RWPE2 (cell line): ENCODE measurements at places on chromosomes 11 and 22.

- DNase-seq: no peak
Measured at GRCh38 chr22:30500628-30501027, 4.9 kb downstream of the SEC14L4 start.

GRCh38 chr22:36323182-36323854 lies 64.4 kb downstream of the MYH9 start:
- DNase-seq: no peak

GRCh38 chr11:17013548-17014320 lies 480 bp downstream of the PLEKHA7 start:
- DNase-seq: no peak

GRCh38 chr22:38777087-38777671 lies 16.8 kb downstream of the DNAL4 start:
- no peak for DNase-seq

GRCh38 chr11:10524471-10524870 lies 16.5 kb downstream of the RNF141 start:
- DNase-seq: no peak

DNA sequence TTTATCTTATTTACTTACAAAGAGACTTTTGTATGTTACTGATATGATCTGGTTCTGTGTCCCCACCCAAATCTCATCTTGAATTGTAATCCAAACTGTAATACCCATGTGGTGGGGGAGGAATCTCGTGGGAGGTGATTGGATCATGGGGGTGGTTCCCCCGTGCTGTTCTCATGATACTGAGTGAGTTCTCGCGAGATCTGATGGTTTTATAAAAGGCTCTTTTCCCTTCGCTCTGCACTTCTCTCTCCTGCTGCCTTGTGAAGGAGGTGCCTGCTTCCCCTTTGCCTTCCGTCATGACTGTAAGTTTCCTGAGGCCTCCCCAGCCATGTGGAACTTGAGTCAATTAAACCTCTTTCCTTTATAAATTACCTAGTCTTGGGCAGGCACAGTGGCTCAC lies 42.4 kb upstream of the WNT7B start:
- DNase-seq: no peak

- DNase-seq: no peak
Measured at GRCh38 chr11:43676933-43677332, 3.6 kb upstream of the HSD17B12 start.

- DNase-seq: no peak
Measured at GRCh38 chr22:19086896-19087295, 35.3 kb downstream of the DGCR2 start.

DNA sequence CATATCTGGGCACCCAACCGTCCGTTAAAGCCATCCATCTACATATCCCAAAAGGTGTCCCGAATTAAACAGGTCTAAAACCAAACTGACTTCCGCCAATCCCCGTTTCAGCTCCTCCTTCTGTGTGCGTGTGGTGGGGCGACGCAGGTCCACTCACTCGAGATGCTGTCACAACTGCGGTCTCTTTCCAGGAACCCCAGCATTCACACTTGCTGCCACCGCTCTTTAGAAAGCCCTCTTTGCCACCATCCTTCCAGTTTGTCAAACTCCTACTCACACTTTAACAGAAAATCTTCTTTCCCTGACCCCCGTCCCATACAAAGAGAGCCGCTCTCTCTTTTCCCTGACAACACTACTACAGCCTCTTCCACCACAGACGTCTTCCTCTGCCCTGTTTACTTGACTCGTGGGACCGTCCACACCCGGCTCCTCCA lies 467 bp downstream of the ESS2 start:
- DNase-seq: no peak

GRCh38 chr22:45804986-45805325 lies 133.3 kb downstream of the ATXN10 start:
- no peak for DNase-seq

DNA sequence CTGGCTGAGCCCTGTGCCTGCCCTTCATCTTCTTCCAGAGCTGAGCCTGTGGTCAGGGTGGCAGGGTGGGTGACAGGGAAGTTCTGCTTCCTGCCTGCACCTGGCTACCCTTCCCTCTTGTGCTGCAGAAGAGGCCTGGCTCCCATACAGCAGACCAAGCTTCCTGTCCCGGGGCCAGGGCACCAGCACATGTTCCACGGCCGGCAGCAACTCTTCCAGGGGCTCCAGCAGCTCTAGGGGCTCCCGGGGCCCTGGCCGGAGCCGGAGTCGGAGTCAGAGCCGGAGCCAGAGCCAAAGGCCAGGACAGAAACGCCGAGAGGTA lies 15.0 kb downstream of the ROBO3 start:
- DNase-seq: no peak

DNA sequence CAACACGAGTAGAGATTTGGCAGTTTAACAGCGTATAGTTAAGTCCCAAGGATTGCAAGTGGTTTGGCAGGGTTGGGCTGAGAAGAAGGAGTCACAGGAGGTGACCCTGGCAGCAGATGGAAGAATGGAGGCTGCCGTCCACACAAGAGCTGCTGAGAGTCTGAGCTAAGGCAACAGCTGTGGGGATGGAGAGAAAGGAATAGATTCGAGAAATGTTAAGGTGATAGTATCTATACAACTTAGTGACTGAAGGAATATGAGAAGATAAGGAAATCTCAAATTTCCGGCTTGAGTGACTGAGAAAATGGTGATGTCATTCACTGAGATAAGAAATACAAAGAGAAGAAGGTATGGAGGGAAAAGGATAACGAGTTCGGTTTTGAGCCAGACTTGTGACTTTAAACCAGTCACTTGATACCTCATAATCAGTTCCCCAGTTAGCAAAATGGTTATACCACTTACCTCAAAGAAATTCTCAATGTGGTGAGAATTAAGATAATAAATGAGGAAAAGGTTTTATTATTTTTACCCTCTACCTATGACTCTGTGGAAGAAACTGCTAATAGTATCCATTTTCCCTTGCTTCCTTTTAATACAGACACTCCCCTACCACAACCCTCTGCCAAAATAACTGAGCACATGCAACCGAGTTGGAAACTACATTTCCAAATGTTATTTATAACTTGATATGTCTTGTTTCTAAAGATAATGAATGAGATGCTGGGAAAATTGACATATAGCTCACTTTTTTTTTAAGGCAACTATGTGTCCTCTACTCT lies 30.7 kb downstream of the FAM168A start:
- DNase-seq: no peak

- peak; percentile 52 for DNase-seq
Measured at GRCh38 chr11:2443881-2444820, at the start of gene TRPM5. Gene TRPM5, minus strand, starts transcription at chr11:2444514. Its CDS starts 21,478 bp downstream, at chr11:2423036.

GRCh38 chr11:2277008-2277346 lies 6.6 kb upstream of the ASCL2 start:
- no peak for DNase-seq

- DNase-seq: no peak
Measured at GRCh38 chr11:116078101-116078591, 573.9 kb upstream of the CADM1 start.

- DNase-seq: no peak
Measured at GRCh38 chr22:48781391-48781790, 1046.3 kb downstream of the BRD1 start.
